Activated T-helper 1 cell treated with Interleukin-2 at 50 U/mL for 16 hours (primary cell): ENCODE measurements at places on chromosomes 7 and 10.

GRCh38 chr10:58269782-58270290 lies 874 bp downstream of the CISD1 start:
- no peak for DNase-seq

DNA sequence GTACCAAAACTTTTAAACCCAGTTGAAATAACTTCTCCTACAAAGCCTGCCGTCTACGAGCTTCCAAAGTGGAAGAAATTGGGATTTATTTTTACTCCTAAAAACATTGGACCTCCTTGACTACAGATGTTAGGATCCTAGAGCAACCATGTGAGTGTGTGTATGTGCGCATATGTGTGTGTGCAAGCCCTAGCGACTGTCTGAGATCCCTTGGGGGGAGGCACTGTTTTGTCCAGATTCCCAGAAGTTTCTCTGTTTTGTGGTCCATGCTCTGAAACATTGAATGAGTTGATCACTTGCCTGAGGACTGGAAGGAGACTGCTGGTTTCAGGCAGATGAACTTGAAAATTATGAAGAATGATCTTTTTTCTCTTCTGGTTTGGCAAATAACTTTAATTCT lies 312.3 kb upstream of the ZNF32 start:
- no peak for DNase-seq

GRCh38 chr10:83522881-83523386 lies 616.4 kb upstream of the GHITM start:
- no peak for DNase-seq

GRCh38 chr7:20510573-20510900 lies 104.9 kb upstream of the ABCB5 start:
- DNase-seq = no peak

DNA sequence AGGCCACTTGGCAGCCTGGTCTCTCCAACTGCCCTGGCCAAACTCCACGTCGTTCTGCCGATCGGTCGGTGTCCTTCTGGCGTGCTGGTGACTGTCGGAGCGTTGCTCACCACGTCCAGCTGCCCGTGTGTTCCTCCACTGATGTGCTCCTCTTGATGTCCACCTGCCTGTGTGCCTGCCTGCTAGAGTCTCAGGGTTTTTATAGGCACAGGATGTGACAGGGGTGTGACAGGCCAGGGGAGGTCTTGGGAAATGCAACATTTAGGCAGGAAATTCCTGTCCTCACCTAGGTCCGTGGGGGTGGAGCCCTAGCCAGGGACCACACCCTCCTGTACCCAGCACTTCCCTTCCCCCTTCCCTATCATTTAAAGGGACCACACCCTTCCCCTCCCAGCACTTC lies 25.2 kb upstream of the CFAP46 start:
- no peak for DNase-seq

DNA sequence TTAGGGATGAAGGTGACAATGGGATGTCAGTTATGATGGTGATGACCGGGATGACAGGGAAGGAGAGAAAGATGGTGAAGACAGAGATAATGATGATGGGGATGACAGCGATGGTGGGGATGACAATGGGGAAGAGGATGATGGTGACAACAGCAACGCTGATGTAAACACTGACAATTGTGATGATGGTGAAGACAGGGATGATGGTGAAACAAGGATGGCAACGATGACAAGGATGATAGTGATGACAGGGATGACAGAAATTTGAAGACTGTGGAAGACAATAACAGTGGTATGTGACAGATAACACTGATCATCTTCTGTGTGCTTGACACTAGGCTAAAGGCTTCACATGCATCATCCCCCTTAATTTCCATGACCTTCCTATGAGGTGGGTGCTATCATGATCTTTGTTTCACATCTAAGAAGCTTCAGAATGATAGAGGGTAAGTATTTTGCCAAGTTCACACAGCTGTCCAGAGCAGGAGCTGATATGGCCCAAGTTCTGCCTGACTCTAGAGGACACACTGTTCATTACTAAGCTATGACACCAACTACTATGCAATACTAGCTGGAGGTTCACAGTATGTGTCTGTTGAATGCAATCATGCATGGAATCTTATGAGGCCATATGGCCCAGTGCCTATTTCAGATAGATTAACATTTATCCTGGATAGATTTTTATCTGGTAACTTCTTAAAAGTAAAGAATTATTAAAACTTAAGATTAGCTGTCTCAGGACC lies 105.6 kb downstream of the RNLS start:
- DNase-seq = no peak

- no peak for DNase-seq
Observed at GRCh38 chr10:46560381-46560780, 3.9 kb upstream of the GPRIN2 start.

GRCh38 chr10:13775786-13776775 lies 189.3 kb downstream of the PRPF18 start:
- DNase-seq = no peak

DNA sequence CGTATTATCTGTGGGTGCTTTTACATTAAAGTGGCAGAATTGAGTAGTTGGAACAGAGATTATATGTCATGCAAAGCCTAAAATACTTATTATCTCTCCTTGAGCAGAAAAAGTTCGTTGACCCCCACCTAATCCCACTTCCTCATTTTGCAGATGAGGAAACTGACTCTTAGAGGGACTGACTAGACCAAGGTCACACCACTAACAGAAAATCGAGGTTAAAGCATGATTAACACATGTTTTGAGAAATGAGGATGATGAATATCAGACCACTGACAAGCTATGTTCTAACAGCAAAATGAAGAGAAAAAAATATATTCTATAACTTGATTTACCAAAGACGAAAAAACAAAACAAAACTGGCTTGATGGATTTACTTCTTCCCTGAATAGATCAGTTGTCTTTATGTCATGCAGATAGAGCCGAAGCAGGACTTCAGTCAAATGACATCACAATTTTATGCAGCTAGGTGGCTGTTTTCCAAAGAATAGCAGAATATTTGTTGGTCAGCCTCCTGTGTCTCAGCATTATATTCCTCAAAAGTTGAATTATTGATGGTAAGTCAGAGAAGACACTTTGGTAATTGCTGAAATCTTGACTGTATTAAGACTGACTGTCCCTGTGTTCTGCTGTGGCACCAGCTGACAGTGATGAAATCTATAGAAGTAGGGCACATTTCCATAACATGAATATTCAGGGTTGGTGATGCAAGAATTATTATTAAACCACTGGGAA lies 24.2 kb upstream of the SMIM30 start:
- no peak for DNase-seq

- DNase-seq = no peak
Observed at GRCh38 chr10:120970595-120971529, 119.7 kb downstream of the WDR11 start.

DNA sequence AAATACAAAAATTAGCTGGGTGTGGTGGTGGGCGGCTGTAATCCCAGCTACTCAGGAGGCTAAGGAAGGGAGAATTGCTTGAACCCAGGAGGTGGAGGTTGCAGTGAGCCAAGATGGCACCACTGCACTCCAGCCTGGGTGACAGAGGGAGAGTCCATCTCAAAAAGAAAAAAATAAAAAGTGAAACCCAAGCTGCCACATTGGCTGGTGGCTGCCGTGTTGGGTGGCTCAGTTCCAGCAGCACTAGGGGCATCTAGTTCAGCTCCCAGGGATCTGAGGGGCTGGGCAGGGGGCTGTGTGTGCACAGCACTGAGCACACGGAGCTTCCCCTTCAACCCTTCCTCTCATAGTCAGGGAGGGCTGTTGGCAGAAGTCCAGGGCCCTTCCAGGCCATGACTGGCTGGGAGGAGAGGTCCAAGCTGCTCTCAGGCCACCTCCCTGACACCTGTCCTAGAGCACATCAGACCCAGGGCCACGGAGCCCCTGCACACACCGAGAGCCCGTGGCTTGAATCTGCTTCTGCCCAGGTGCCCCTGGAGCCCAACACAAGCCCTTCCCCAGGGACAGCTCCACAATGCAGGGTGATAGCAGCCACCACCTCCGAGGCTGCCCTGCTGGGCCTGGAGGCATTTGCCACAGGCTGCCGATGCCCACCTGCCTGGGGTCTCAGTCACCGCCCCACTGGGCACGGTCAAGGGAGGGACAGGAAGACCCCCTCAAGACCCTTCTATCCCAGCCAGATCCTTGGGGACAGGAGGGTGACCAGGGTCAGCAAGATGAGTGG lies 47.3 kb downstream of the YKT6 start:
- DNase-seq = no peak

- DNase-seq = no peak
Observed at GRCh38 chr7:132169730-132170129, 406.5 kb downstream of the PLXNA4 start.

DNA sequence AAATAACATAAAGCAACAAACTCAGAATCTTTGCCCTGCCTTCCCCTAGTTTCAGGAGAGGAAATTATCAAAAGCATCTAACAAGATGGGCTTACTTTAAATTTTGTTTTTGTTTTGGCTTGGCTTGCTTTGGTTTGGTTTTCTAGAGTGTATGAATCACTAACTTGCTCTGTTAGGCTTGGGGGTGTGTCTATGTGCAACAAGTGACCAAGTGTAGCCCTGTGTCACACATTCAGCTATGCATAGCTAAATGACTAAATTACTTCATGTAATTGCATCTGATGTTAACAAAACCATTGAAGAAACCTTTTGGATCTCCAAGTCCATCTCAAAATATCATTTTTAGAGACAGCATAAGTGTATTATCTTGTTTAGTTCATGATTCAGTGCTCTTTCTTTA lies 251.0 kb downstream of the TFEC start:
- DNase-seq = no peak

DNA sequence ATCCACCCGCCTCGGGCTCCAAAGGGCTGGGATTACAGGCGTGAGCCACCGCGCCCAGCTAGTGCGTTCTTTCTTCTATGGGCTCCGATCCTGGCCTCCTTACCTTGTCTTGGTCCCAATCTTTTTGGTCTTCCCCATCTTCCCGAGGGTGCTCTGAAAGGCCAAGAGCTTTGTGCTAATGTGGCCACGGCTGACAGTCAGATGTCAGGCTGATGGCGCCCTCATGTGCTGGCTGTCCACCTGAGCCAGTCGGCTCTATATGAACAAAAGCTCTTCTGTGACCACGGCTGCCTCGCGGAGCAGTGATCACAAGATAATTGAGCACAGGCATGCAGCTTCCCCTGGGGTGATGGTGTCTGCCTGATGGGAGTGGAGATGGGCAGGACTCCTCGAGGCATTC lies 11.0 kb upstream of the AHCYL2 start:
- no peak for DNase-seq

GRCh38 chr10:30973737-30974136 lies 57.9 kb downstream of the ZNF438 start:
- no peak for DNase-seq

- DNase-seq = no peak
Observed at GRCh38 chr10:61812052-61812721, 89.3 kb upstream of the ARID5B start.

GRCh38 chr10:29434111-29434510 lies 145.2 kb downstream of the LYZL1 start:
- no peak for DNase-seq

DNA sequence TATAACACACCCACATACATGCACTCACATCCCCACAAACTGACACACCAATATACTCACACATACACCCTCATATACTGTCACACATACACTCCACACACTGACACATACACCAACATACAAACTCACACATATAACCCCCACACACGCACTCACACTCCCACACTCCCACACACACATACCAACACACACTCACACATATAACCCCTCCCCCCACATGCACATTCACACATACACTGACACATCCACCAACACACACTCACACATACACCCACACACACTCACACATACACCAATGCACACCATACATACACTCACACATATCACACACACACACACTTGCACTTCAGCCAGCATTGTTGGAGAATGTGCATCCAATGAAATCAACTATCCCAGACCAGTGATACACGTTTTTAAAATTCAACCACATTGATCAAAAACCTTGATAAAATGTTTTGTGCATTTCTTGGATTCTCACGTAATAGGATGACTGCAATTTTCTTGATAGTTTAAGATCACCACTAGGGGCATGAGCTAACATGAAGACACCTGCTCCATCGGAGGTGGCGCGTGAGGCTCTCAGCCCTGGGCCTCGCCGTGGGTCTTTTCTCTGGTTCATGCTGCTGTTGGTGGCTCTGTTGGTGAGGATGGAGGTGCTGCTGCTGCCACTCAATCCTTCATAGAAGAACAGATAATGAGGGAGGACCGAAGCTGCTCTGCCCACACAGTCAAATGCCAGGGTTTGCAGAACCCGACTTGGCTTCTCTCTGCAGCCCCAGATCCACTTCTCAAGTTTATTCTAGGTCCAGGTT lies 32.1 kb upstream of the CHST15 start:
- no peak for DNase-seq

DNA sequence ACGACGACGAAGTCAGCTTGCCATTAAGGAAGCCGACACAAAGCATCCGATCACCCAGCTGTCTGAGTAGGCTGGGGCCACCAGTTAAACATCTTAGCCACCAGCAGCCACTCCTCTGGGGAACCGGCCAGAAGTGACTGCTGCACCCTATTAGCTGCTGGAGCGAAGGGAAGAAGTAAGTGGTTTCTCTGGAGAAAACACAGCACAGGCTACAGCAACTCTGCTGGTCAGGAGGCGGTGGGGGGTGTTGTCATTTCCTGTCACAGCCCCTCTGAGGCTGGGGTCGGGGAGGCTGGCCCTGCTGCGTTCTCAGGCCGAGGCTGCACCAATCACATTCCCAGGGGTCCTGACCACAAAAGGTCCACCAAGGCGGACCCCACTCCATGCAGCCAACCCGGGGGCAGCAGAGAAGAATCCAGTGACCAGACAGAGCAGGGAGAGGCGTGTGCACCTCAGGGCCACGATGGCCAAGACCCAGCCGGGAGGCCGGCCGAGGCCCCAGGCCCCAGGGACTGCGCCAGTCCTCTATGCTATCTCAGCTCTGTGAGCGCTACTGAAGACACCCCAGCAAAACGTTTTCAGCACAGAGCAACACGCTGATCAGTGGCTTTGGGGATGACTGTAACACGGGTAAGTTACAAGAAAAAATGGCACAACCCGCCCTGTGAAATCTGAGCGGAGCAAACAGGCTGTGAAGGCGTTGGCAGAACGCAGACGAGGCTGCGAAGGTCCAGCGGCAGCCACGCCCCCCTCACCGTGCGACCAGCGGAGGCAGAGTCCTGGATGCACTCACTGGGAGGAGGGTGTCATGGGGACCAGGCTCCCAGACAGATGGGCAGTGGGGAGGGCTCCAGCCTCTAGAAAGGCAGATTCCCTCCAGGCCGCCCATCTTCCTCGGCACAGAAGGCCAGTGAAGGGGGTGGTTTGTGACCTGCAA lies 24.8 kb downstream of the STK32C start:
- no peak for DNase-seq
